ENCODE measurements at places on chromosomes 11 and 22.

DNA sequence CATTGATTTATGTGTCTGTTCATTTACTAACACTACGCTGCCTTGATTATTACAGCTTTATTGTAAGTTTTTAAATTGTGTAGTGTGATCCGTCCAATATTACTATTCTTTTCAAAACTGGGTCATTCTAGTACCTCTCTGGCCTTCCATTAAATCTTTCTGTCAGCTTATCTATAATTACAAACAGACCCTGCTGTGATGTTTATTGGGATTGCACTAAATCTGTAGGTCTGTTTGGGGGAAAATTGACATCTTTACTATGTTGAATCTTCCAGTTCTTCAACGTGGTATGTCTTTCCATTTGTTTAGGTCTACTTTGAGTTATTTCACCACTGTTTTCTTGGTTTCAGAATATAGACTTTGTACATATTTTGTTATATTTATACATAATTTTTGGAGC lies 15.6 kb downstream of the CABIN1 start:
- DNase-seq = no peak

GRCh38 chr22:44898236-44898635 lies 111.6 kb downstream of the PHF21B start:
- DNase-seq = no peak

GRCh38 chr22:40334060-40334459 lies 12.2 kb upstream of the ADSL start:
- DNase-seq = no peak

GRCh38 chr11:13008061-13008435 lies 1.1 kb upstream of the RASSF10 start:
- DNase-seq = no peak

DNA sequence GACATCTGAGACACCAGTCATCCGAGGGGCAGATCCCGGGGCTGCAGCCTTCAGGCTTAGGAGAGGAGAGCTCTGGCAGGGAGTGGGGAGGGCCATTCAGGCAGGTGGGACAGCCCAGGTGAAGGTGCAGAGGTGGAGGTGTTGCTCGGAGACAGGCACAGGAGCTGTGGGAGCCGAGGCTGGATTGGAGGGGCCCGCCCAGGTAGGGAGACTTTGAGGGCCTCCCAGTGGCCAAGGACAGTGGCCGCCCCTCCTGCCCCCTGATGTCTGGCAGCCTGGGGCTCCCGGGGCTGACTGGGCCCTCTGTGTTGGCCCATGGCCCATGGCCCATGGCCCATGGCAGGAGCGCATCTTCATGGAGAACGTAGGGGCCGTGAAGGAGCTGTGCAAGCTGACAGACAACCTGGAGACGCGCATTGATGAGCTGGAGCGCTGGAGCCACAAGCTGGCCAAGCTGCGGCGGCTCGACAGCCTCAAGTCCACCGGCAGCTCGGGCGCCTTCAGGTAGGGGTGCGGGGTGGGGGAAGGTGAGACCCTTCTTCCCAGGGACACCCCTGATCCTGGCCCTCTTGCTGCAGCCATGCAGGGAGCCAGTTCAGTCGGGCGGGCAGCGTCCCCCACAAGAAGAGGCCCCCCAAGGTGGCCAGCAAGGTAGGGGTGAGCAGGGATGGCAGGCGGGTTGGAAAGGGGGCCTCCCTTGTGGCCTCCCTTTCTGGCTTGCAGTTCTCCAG lies 13.3 kb downstream of the TMEM258 start:
- no peak for DNase-seq

- peak; percentile 10 for DNase-seq
Measured at GRCh38 chr11:88103337-88104206, 71.7 kb downstream of the RAB38 start.

- DNase-seq = no peak
Measured at GRCh38 chr11:67013511-67014045, 9.4 kb upstream of the SYT12 start.

DNA sequence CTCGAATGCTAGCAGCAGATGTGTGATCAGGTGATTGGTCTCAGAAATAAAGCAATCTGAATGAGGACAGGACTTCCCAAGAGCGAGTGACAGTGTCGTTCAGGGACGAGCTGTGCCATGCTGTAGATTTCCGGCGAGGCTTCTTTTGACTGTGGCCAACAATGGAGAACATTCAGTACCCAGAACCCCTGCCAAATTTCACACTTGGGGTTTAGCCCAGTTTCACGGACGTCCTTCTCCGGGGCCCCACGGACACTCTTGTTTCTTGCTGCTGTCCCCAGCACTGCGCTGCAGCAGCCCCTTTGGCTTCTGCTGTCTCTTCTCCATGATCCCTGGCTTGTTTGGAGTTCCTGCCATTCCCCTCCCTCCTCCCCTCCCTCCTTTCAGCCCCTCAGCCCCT lies 115.1 kb upstream of the GRAMD1B start:
- no peak for DNase-seq

DNA sequence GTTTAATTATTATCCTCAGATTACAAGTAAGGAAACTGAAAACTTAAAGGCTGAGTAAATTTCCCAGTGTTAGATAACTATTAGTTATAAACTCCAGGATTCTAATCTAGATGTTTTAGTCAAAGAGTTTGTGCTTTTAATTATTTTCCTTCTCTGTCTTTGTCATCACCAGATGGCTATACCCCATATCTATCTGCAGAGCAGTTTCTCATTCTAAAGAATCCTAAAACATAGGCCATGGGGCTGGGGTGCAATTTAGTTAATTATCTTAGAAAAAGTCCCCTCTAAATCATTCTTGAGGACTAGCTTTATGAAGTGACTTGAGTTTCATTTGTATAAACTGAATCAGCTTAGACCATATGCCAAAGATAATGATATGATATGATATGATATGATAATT lies 556.3 kb upstream of the ANO5 start:
- DNase-seq = no peak

- no peak for DNase-seq
Measured at GRCh38 chr11:12196308-12196707, 85.9 kb downstream of the MICAL2 start.

DNA sequence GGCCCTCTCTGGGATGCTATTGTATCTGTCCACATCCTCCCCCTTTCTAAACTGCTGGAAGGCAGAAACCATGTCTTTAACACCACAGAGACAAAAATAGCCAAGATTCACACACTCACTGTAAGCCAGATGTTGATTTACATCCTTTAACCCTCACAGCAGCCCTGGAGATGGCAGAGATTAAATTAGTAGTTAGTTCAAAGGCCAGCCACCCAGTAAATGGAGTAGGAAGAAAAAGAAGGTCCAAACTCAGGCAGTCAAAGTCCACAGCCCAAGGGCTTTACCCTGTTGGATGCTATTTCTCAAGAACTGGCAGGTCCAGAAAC lies 2.1 kb upstream of the ZNHIT2 start:
- DNase-seq = no peak

- DNase-seq = no peak
Measured at GRCh38 chr11:70873736-70874412, 378.5 kb downstream of the SHANK2 start.

All from T-helper 1 cell (primary cell).